ENCODE measurements at places on chromosomes 3 and 15. TPM values are rescaled to one million over a fixed set of nuclear protein-coding genes. Genes with fewer than 3 reads are reported as not detected.

GRCh38 chr3:101938262-101938847 is 89.0 kb downstream of the NFKBIZ start:
- H3K27ac ChIP-seq = no peak overlapping the region
- H3K27me3 ChIP-seq = no peaks in the 10 kb centered on the region
- DNase-seq = no peak
- H3K4me3 ChIP-seq = no peak overlapping the region
- peaks cover 12% of the 10 kb centered on the region for H3K4me1 ChIP-seq

DNA sequence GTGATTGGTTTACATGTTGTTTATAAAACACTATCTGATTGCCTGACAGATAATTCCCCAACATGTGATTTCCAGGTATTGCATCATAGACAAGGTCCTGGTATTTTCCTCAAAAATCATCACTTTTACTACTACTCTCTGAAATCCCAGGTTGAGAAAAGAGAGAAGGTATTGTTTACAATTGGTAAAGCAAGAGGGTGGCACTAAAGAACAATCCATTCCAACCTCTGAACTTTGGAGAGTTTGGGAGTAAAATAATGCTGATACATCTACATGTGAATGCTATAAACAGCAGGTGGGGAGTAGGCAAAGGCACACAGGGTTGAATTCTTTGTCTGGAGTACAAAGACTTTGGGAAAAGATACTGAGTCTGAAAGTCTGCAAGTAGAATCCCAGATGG is 134.2 kb downstream of the WDR72 start:
- no peak overlapping the region for H3K4me3 ChIP-seq
- no peaks in the 10 kb centered on the region for H3K27me3 ChIP-seq
- no peaks in the 10 kb centered on the region for H3K4me1 ChIP-seq
- DNase-seq = no peak
- H3K36me3 ChIP-seq = no peaks in the 10 kb centered on the region

Gene SLC22A14
- total RNA-seq = 0.20 TPM

Gene RAB5A
- total RNA-seq = 73.4 TPM

Gene HGD
- 0.29 TPM for total RNA-seq

DNA sequence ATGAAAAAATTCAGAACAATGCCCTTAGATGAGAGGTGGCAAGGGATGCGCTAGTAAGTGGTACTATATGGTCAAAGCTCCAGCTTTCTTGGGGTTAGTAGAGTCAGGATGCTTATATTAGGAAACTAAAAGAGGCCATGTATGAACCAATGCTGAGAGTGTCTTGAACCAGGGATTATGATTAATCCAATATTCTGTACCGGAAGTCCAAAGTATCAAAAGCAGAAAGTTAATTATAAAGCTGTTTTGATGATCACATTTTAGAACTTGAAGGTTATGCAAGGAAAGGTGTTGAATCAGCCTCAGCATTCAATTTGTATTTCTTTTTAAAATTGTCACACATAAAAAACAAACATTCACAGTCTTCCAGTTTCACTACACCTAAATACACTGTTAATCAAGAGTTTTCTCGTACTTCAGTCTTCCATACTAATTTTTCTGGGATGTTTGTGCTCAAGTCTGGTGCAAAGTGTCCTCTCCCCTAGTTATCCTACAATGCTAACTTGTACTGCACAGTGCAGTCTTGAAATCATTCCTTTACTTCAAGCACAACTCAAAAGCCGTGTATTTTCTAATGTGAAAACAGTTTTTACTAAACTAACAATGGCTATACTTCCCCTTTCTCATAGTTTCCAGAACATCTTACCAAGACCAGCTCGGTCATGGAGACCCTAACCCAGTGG is 10.7 kb upstream of the FAH start:
- H3K27ac ChIP-seq = peak overlapping the region; percentile 1
- H3K4me1 ChIP-seq = no peaks in the 10 kb centered on the region
- no peaks in the 10 kb centered on the region for H3K27me3 ChIP-seq
- no peak overlapping the region for H3K4me3 ChIP-seq
- DNase-seq = no peak

DNA sequence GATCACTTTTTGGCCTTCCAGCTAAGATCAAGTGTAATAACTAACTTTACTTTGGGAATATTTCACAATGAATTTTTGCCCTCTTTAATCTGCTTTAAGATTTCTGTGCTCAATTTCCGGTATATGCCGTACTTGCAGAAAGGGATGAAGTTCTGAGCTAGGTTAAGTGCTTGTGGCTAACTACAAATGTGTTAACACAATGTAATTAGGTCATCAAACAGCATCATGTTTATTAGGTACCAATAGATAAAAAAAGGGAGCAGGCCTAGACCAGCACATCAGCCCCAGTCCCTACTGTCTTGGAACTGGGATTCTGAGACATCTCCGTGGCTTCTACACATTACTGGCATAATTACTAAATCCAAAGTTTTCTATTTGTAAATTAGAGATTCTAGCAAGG is 932.7 kb upstream of the CFAP20DC start:
- no peaks in the 10 kb centered on the region for H3K4me1 ChIP-seq
- H3K27me3 ChIP-seq = peaks cover 4% of the 10 kb centered on the region
- no peak overlapping the region for H3K4me3 ChIP-seq
- H3K36me3 ChIP-seq = no peaks in the 10 kb centered on the region
- no peak for DNase-seq

GRCh38 chr3:12135029-12135657 is 23.6 kb downstream of the TIMP4 start:
- peaks cover 7% of the 10 kb centered on the region for H3K27me3 ChIP-seq
- H3K4me1 ChIP-seq = peaks cover 32% of the 10 kb centered on the region
- no peak overlapping the region for H3K4me3 ChIP-seq
- DNase-seq = peak; percentile 47
- no peaks in the 10 kb centered on the region for H3K36me3 ChIP-seq
- peak overlapping the region; percentile 74 for H3K27ac ChIP-seq

DNA sequence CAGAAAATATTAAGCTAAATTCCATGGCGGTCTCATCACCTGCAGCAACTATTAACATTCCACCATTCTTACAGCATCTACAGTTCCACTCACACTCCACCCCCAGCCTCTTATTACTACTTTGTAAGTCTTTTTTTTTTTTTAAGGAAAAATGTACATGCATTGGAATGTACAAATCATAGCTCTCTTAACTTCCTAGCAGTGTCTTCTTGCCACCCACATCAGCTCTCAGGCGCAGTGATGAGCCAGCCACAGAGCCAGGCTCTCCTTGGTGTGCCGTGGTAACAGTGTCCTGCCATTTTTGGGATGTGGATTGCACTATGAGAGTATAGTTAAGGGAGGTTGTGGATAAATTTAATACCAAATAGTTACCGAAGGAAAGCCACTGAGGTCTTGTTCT is 17.8 kb downstream of the ABHD17C start:
- peak overlapping the region; percentile 74 for H3K27ac ChIP-seq
- no peak overlapping the region for H3K4me3 ChIP-seq
- no peaks in the 10 kb centered on the region for H3K27me3 ChIP-seq
- no peak for DNase-seq
- no peaks in the 10 kb centered on the region for H3K36me3 ChIP-seq

DNA sequence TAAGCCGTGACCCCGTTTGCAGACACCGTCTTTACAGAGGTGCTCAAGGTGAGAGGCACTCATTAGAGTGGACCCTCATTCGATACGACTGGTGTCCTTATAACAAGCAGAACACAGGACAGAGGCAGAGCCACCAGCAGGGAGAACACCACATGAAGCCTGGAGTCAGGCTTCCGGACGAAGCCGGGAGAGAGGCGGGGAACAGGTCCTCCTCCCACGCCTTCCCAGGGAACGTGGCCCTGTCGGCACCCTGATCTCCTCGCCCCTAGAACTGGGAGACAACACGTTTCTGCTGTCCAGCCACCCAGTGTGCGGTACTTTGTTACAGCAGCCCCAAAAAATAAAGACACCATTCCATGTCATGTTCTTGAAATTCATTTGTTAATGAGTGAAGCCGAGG is 33.6 kb downstream of the ZDHHC19 start:
- H3K36me3 ChIP-seq = no peaks in the 10 kb centered on the region
- no peak overlapping the region for H3K4me3 ChIP-seq
- H3K27ac ChIP-seq = no peak overlapping the region
- H3K4me1 ChIP-seq = no peaks in the 10 kb centered on the region

GRCh38 chr3:177571271-177571943 is 374.1 kb upstream of the TBL1XR1 start:
- peaks cover 34% of the 10 kb centered on the region for H3K4me1 ChIP-seq
- no peak overlapping the region for H3K27ac ChIP-seq
- DNase-seq = no peak
- no peak overlapping the region for H3K4me3 ChIP-seq
- no peaks in the 10 kb centered on the region for H3K36me3 ChIP-seq
- H3K27me3 ChIP-seq = no peaks in the 10 kb centered on the region

GRCh38 chr3:88742674-88743507 is 364.5 kb upstream of the EPHA3 start:
- H3K4me3 ChIP-seq = no peak overlapping the region
- H3K27ac ChIP-seq = no peak overlapping the region
- H3K36me3 ChIP-seq = no peaks in the 10 kb centered on the region
- DNase-seq = no peak
- H3K27me3 ChIP-seq = no peaks in the 10 kb centered on the region

Gene ANKUB1
- total RNA-seq = not detected

Gene ROBO2
- 82.4 TPM for total RNA-seq

DNA sequence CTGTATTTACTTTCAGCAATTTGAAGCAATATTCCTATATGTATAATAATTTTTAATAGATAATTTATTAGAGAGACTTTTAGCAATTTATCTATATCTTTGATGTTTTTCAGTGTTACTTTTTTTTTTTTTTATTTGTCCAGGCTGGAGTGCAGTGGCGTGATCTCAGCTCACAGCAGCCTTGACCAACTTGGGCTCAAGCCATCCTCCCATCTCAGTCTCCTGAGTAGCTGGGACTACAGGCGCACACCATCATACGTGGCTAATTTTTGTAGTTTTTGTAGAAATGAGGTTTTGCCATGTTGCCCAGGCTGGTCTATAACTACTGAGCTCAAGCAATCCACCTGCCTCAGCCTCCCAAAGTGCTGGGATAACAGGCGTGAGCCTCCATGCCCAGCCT is 25.3 kb upstream of the SLTM start:
- no peak overlapping the region for H3K4me3 ChIP-seq
- no peak overlapping the region for H3K27ac ChIP-seq
- peaks cover 4% of the 10 kb centered on the region for H3K4me1 ChIP-seq

Gene ADAMTS9
- total RNA-seq = 129 TPM

GRCh38 chr3:54366839-54367238 is 244.5 kb downstream of the CACNA2D3 start:
- no peak for DNase-seq
- no peaks in the 10 kb centered on the region for H3K4me1 ChIP-seq
- peaks cover 17% of the 10 kb centered on the region for H3K27me3 ChIP-seq

DNA sequence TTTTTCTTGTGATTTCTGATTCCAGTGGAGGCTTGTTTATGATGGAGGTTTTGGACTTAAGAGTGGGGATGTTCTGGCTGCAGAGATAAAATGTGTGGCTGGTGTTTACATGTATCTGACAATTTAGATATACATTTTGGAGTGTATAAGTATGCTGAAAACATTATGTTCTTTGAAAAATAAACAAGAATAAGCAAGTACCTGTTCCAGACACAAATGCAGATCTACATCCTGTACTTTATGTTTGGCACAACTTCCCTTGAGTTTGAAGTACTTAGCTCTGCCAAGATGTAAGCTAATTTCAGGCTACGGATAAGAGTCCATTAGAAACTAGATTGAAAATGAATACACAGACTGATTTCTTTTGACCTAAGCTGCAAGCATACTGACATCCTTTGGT is 277.2 kb downstream of the CHST2 start:
- DNase-seq = no peak
- H3K27ac ChIP-seq = no peak overlapping the region
- H3K4me1 ChIP-seq = no peaks in the 10 kb centered on the region
- H3K27me3 ChIP-seq = peaks cover 2% of the 10 kb centered on the region
- no peaks in the 10 kb centered on the region for H3K36me3 ChIP-seq

- peaks cover 26% of the 10 kb centered on the region for H3K36me3 ChIP-seq
- no peak overlapping the region for H3K4me3 ChIP-seq
- no peaks in the 10 kb centered on the region for H3K27me3 ChIP-seq
- peaks cover 26% of the 10 kb centered on the region for H3K4me1 ChIP-seq
- H3K27ac ChIP-seq = peak overlapping the region; percentile 95
- peak; percentile 48 for DNase-seq
Observed at GRCh38 chr3:124409650-124410275, 320.5 kb upstream of the UMPS start.

Gene DUOXA2
- not detected for total RNA-seq

Gene RTP1
- total RNA-seq = not detected

DNA sequence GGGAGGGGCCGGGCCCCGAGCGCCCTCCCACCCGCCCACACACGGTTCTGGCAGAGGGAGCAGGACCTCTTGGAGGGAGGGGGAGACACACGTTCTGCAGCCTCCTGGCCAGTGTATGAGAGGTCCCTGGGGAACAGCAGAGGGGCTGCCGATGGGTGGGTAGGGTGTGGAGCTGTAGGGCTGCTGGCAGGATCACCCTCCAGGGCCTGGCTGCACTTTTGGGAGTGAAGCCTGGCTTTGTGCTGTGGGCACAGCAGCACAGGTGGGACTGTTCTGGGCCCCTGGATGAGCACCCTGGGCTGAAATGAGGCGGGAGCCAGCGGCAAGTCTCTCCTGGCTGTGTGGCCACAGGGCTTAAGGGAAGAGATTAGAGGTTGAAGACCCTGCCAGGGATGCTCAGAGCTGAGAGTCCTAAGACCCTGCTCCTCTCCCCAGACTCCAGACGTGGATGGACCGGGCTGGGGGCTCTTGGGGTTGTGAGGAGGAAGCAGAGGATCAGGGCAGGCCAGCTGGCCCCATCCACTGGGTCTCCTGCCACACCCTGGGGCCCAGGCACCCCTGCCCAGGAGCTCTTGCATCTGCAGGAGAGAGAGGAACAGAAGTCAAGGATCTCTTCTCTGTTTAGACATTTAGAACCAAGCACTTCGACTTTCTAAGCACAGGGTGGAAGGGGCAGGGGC is 45.2 kb downstream of the RGMA start:
- H3K4me3 ChIP-seq = no peak overlapping the region
- DNase-seq = no peak
- H3K27me3 ChIP-seq = no peaks in the 10 kb centered on the region
- H3K27ac ChIP-seq = no peak overlapping the region
- H3K36me3 ChIP-seq = peaks cover 45% of the 10 kb centered on the region

Gene FAM131A
- total RNA-seq = 15.1 TPM

GRCh38 chr15:73004462-73004861 is 47.8 kb upstream of the NEO1 start:
- peaks cover 9% of the 10 kb centered on the region for H3K27me3 ChIP-seq
- DNase-seq = no peak

DNA sequence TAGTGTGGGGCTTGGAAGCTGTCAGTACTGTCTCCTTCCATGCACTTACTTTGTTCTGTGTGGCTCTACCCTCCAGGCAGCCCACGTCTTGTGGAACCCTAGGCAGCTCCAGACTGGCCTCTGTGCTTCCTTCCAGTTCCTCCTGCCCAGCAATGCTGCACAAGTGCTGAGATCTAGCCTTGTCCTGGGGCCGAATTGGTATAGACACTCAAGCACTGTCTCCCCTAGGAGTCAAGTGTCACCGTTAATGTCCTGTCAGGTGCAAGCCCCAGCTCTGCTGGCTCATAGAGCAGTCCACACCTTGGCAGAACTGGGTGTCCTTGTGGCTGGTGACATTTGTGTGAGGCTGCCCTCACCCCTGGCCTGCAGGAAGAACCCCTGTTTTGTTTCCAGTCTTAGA is 130.1 kb downstream of the EEFSEC start:
- no peak overlapping the region for H3K27ac ChIP-seq
- peaks cover 2% of the 10 kb centered on the region for H3K36me3 ChIP-seq
- no peaks in the 10 kb centered on the region for H3K27me3 ChIP-seq
- peaks cover 59% of the 10 kb centered on the region for H3K4me1 ChIP-seq
- no peak for DNase-seq

GRCh38 chr3:34919025-34919424 is 720.3 kb upstream of the ARPP21 start:
- DNase-seq = no peak
- H3K27me3 ChIP-seq = no peaks in the 10 kb centered on the region
- H3K27ac ChIP-seq = no peak overlapping the region
- H3K4me1 ChIP-seq = peaks cover 4% of the 10 kb centered on the region
- no peaks in the 10 kb centered on the region for H3K36me3 ChIP-seq

Gene SCAANT1
- not detected for total RNA-seq

Gene PLA1A
- total RNA-seq = not detected

Gene SLC51A
- not detected for total RNA-seq

Gene SLC22A13
- 0.85 TPM for total RNA-seq
